H1 (cell line): ENCODE measurements at places on chromosomes 5 and 9. TPM values are rescaled to one million over a fixed set of nuclear protein-coding genes. Genes with fewer than 3 reads are reported as not detected.

PTAR1 gene
- total RNA-seq: 75.9 and 84.9 TPM in 2 replicates

ZFP37 gene
- total RNA-seq: 4.4 and 5.1 TPM in 2 replicates

- DNase-seq: no peak
These were observed 49.6 kb upstream of the RAPGEF6 start for GRCh38 chr5:131684595-131684994.

GRCh38 chr5:472656-473550 is 29.9 kb downstream of the EXOC3 start:
- peak; percentile 90 for DNase-seq

DNA sequence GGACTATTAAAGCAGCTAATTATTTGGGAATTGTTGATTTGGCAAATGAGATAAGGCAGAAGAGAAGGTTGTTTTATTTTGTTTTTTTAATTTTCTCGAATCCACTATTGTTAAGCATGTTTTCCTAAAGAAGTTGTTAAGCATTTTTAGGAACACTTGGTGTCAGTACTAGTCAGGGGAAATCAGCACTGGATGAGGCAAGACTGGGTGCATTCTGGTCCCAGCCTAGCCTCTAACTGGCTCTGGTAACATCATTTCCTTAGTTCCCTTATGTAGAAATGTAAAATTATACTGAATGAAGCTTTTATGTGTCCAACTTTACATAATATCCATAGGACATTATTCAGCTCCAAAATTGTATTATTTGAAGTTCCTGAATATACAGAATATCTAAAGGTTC is 196.1 kb downstream of the PCSK5 start:
- DNase-seq: no peak

MYOZ3 gene
- total RNA-seq: 19.1 and 19.4 TPM in 2 replicates

OSMR gene
- 2.6 and 3.1 TPM in 2 replicates for total RNA-seq

LHX6 gene
- total RNA-seq: 1.2 and 1.9 TPM in 2 replicates

GRCh38 chr5:171481571-171482433 is 62.4 kb downstream of the FGF18 start:
- no peak for DNase-seq

CDKN2A gene
- total RNA-seq: 0.69 and 0.73 TPM in 2 replicates

- no peak for DNase-seq
These were observed 56.0 kb downstream of the NIPAL4 start for GRCh38 chr5:157516006-157516405.

- no peak for DNase-seq
These were observed 421.9 kb upstream of the ADAMTSL1 start for GRCh38 chr9:18052060-18052459.

- DNase-seq: no peak
These were observed 185.9 kb downstream of the ERCC6L2 start for GRCh38 chr9:96061293-96061987.

SPATA31D4 gene
- not detected in 2 replicates for total RNA-seq

LHX3 gene
- total RNA-seq: not detected in 2 replicates

DNA sequence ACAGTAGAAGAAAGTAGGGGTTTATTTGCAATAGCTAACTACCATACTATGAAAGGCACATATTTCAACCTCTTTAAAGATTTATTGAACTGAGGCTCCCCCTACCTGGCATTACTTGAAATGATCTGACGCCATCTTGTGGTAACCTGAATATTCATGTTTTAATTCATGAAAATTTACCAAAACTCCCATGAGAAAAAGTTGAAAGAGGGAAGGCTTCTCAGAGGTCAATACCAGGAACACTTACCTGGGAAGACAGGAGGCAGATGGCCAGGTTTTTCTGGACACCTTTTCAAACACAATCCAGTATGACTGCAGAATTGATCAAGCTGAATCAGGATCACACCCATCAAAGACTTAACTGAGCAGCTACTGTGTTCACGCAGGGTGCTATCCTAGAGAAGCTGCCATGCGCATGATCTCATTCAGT is 9.4 kb downstream of the PRELID2 start:
- DNase-seq: no peak

- DNase-seq: no peak
These were observed 891 bp downstream of the IRX4 start for GRCh38 chr5:1881731-1882336.

- no peak for DNase-seq
These were observed 212.5 kb upstream of the IER5L start for GRCh38 chr9:129390541-129390940.

DNA sequence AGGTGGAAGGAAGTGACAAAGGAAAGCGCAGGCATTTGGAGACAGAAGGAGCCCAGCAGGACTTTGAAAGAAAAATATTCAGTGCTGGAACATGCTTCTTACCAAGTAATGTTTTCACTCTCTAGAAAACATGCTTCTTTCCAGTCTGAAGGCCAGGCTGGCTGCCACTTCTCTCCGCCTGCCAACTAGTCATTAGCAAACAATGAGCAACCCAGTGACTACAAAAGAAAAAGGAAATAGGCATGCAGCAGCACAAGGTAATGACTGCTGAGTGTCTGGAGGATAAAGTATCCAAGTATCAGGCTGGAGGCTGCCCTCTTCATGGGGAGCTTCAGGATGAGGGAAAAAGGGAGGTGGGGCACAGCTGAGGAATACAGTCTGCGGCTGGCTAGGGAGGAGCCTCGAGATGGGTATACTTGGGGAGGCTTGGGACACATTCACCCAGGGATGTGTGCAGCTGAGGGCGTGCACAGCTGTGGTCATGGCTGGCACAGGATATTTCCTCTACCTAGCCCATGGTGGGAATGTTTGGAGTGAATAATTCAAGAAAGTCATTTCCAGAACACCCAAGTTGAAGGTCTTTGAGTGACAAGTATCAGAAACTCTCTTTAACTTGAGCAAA is 161.5 kb upstream of the KIF2A start:
- DNase-seq: no peak

GRCh38 chr9:89853931-89854330 is 249.1 kb downstream of the GADD45G start:
- no peak for DNase-seq

GRCh38 chr9:114126247-114127060 is 27.4 kb upstream of the KIF12 start:
- DNase-seq: no peak

DNA sequence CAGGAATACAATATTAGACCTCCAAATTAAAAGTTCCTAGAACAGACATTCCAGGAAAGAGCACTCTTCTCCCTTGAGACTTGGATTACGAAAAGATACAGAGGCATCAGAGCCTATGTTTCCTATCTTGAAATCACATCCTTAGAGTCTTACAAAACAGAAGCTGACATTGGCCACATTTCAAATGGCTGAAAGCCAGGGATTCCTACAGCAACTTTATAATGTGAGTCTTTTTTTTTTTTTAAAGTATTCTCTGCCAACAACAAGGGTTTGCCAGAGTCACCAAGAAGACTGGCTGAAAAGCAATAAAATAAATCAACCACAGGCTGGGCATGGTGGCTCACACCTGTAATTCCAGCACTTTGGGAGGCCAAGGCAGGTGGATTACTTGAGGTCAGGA is 63.1 kb downstream of the TRPM6 start:
- DNase-seq: no peak

DNA sequence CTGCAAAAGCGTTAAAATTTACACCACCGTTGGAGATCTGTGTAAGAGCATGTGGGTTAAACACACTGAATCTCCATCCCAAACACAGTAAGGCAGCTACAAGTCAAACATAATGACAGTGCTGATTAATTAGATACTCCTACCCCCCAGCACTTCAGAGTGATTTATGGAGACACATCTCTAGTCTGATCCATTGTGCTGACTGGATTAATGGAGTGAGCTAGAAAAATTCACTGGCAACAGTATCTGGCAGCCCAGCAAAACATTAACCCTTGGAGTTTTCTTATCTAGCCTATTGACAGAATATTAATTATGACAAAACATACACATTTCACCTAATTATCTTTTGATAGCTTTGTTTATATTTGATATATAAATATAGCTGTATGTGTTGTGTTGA is 188.6 kb upstream of the ISL1 start:
- DNase-seq: no peak

DNA sequence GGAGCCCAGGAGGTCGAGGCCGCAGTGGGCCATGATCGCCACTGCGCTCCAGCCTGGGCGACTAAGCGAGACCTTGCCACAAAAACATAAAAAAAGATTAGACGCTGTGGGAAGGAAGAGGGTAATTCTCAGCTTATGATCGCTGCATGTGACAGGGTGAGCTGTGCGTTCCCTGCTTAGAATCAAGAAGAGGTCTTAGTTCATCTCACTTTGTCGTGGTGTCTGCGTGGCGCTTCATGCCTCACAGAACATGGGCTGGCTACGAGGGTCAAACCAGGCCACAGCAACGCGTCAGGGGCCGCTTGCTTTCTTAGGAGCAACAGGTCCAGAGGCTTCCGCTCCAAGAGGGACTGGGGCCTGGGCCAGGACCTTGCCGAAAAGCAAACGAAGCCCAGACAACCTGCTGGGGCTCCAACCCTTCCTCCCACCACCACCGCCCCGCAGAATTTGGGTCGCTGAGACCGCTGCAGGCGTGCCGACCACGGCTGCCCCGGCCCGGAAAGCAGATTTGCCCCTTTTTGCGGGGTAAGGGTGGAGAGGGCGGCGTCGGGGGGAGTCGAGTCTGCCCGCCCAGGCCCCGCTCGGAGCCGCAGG is 10.0 kb upstream of the GRIN1 start:
- no peak for DNase-seq

GRCh38 chr5:61866930-61867329 is 439.1 kb upstream of the KIF2A start:
- DNase-seq: no peak

- DNase-seq: no peak
These were observed 228.3 kb downstream of the PDZD2 start for GRCh38 chr5:31867219-31867618.

DNA sequence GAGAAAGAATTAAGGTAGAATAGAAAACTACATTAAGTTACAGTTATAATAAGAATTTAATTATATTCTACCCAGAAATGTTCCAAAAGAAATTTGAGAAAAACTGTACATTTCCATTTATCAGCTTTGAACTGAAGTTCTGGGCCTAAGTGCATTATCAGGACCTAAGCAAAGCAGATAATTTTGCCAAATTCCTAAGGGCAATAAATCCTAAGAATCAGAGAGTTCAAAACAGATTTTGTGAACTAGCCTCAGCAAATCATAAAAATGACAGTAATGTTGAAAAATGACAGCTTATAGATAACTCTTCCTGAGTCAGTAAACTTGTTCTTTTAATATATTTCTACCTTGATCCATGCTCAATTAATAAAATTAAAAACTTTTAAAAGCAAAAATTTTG is 662.1 kb upstream of the CDH9 start:
- DNase-seq: no peak

DMRT3 gene
- total RNA-seq: not detected in 2 replicates

DNA sequence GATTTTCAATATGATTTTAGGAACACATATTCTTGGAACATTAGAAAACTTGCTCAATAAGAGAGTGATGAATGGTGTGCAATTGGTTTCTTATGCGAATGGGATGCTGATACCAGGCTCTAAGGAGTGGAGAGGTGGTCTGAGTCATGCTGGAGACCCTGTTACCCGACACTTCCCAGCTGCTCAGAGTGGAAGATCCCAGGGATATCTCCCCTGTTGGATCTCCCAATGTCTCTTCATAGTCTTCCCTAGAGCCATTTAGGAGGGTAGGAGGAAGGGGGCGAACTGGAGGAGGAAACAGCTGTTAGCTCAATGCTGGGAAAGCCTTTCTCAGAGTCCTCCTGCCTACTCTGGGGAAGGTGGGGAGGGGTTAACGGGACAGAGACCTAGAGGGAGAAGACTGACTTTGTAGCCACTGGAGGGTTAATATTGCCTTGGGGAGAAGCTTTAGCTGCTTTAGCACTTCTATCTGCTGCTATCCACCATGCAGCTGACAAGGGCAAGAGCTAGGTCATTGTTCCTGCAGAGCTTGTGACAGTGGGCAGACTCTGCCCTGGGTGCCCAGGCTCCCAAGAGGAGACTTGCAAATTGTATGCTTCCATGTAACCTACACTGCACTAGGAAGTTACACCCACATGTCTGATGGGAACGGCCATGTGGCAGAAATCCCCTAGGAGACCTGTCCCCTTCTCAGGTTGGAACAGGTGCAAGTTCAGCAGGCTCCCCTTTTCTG is 301.0 kb downstream of the GADD45G start:
- DNase-seq: peak; percentile 41

GRCh38 chr9:124256517-124257069 is 1.2 kb upstream of the NEK6 start:
- DNase-seq: no peak

KIAA1958 gene
- 39.9 and 43.8 TPM in 2 replicates for total RNA-seq
